NCI-H2081 (cell line): ENCODE measurements at places on chromosomes 4 and X.

DNA sequence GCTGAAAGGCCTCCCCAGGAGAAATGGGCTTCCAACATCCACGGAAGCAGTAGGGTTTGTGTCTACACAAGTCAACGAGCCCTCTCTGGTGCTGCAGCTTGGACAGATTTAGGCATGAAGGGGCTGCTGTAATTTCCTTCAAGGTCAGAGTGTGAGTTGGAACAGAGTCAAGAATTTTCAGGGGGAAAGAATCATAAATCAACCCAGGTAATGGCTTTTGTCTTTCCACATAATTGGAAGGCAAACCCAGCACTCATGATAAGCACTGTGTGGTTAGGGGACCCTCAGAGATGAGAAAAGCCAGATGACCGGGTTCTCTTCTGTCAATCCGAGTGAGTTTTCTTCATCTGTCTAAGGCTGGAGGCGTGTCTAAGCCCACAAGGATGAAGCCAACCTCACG lies 78.6 kb upstream of the MXRA5 start:
- no peak for DNase-seq

- peak; percentile 98 for DNase-seq
These were observed 29.0 kb downstream of the ERVMER34-1 start for GRCh38 chr4:52721968-52722815.

GRCh38 chrX:151336809-151337208 lies 60.2 kb upstream of the VMA21 start:
- no peak for DNase-seq

DNA sequence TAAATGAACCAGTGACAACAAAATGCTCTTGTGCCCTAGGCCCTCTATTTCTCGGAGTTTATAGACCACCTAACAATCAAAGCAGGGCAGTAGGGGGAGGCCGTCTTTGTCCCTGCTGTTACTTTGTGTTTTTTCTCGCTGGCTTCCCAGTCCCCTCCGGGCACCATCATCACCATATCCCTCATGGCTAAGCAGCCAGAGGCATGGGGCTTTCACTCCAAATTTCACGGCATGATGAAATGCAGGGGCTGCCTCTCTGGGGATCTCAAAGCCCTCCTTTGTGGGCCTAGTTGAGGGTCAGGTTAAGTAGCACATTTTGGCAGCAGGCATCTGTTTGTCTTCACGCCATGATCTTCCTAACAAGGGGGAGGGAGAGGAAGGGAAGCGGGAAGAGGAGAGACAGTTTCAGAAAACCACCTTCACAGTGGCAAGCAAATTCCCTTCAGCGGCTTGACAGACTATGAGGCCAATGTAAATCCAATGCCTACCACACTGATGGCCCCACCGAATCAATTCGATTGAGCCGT lies 91.9 kb downstream of the ANOS1 start:
- DNase-seq = no peak

- DNase-seq = no peak
These were observed 86.2 kb downstream of the MAMLD1 start for GRCh38 chrX:150449313-150449712.

GRCh38 chrX:20527558-20528011 lies 260.9 kb upstream of the RPS6KA3 start:
- DNase-seq = peak; percentile 6

GRCh38 chrX:19566359-19567222 lies 51.3 kb upstream of the MAP3K15 start:
- DNase-seq = no peak

DNA sequence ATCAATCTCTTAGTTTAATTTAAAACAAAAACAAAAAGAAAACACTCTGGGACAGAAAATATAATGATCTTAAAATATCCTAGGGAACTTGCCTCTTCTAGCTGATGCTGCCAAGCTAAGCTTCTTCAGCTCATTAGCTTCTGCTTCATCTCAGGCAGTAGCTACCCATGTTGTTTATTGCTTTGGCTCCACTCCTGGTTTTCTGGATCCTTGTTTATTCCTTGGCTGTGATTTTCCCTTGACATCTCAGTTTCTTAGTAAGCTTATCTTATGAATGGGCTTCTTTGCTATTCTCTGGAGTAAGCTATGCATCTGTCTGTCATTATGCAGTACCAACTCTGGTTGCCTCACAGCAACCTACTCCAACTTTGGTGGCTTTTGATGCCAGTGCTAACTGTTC lies 5.1 kb upstream of the MTHFD2L start:
- DNase-seq = no peak

- no peak for DNase-seq
These were observed 7.9 kb downstream of the BMPR1B start for GRCh38 chr4:94765648-94766047.
